ENCODE measurements at places on chromosomes 7 and 10. TPM values are rescaled to one million over a fixed set of nuclear protein-coding genes. Genes with fewer than 3 reads are reported as not detected.

DNA sequence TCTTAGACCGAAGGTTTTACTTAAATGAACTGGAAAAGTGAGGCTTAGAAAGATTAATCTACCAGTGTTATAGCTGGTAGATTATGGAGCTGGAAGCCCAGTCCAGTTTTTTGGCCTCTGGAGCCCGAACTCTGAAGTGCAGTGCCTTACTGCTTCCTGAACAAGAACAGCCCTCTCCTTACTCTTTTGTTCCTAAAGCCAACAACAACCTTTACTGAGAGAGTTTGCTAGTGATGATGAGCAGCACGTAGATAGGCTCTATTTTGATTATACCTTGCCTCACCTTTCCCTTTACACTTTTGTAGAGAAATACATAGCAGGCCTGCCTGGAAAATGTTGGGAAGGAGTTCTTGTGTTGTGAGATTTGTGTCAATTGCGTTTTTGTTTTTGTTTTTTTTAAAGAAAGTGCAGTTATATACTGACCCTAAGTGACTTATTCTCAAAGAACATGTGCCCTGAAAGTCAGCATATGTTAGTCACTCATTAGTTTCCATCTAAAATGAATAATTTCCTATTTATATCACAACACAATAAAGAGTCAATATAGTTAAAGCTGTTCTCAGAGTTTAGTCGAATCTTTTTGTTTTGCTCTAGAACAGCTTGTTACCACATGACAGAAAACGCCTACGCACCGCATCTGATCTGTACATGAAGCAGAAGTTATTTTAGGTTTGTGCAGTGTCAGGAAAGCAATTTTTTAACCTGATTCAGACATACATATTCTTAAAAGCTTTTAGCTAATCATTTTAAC, 33.0 kb downstream of the PLEKHA1 start:
- no peak for DNase-seq

- DNase-seq = no peak
Observed at GRCh38 chr10:83666762-83667161, 472.5 kb upstream of the GHITM start.

DNA sequence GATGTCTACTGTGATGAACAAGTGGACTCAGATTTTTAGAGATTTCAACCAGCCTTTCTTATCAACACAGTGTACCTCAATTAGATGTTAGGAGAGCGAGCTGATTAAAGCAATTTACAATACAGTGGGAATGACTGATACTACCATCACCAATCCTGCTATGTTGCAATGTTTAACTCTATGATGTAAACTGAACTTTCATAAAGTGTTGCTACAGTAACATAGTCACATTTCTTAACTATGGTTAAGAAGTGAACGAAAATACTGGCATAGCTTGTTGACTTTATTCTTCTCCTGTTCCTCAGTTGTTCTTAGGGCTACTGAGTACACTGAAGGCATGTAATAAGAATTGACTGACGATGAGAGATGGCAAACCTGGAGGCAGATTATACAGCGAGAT, 139.8 kb downstream of the MYOF start:
- no peak for DNase-seq

DNA sequence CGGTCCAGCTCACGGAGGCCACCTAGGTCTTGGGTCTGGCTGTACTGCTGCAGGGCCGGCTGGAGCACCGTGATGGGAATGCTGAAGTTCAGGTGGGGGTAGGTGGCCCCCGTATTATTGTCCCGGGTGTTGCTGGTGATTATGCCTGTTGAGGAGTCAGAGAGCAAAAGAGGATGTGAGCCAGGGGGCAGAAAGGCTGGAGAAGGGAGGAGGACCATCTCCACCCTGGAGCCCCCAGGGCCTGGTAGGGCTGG, 6.6 kb downstream of the TYSND1 start:
- no peak for DNase-seq

SFRP5 gene
- total RNA-seq = 4.3 TPM

SPAM1 gene
- not detected for total RNA-seq

ITPRID1 gene
- total RNA-seq = not detected

TAS2R5 gene
- 0.27 TPM for total RNA-seq

Data from CD8-positive, alpha-beta T cell (primary cell).